Fibroblast of skin of right quadriceps (primary cell): ENCODE measurements at places on chromosomes 5 and 9.
A peak's percentile ranks its signal among the peaks of the same experiment; 100 is the strongest.

GRCh38 chr9:133581011-133581410, 28.2 kb downstream of the FAM163B start:
- DNase-seq, result no peak

DNA sequence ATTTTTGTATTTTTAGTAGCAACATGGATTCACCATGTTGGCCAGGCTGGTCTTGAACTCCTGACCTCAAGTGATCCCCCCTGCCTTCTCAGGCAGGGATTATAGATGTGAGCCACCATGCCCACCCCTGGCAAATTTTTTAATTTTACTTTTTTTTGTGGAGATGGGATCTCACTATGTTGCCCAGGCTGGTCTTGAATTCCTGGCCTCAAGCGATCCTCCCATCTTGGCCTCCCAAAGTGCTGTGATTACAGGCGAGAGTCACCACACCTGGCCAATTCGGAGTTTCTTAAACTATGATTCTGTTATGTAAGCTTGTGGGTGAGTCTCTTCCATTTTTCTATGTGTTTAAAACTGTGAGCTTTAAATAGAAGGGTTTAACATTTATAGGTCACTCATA, 27.6 kb downstream of the PCBD2 start:
- no peak for DNase-seq

DNA sequence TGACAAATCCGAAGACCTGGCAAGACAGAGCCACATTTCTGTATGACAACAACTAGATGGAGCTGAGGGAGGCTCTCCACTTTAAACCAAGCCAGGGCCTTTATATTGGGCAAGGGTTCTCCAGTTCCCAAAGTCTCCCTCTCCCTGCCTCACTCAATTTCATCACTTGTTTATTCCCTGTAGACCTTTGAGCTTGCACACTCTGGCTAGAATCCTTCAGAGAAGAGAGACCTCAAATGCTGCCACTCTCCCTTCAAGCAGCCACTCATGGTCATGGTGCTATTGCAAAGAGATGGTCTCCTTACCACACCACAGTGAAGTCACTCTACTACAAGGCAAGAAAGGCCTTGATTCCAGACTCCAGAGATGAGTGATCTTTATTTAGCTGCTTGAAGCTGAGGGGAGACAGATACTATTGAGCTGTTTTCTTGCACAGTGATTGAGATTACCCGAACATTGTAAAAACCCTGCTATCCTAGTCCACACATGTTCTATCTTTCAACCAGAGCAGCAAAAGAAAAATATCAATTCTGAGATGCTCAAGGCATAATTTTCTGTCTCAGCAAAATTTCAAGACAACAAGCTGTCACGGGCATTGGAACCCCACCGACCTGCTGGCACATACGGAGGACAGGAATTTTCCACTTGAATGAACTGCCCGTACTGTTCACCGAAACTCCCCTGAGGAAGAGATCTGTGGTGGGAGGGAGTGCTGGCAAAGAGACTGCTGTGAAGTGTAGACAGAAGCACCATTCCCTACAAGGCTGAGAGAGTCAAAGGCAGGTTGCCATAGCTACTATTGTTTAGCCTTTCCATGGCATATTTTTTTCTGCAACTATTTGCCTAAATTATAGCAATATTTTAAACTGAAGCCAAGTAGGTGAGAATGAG, 81.1 kb downstream of the CDO1 start:
- no peak for DNase-seq

DNA sequence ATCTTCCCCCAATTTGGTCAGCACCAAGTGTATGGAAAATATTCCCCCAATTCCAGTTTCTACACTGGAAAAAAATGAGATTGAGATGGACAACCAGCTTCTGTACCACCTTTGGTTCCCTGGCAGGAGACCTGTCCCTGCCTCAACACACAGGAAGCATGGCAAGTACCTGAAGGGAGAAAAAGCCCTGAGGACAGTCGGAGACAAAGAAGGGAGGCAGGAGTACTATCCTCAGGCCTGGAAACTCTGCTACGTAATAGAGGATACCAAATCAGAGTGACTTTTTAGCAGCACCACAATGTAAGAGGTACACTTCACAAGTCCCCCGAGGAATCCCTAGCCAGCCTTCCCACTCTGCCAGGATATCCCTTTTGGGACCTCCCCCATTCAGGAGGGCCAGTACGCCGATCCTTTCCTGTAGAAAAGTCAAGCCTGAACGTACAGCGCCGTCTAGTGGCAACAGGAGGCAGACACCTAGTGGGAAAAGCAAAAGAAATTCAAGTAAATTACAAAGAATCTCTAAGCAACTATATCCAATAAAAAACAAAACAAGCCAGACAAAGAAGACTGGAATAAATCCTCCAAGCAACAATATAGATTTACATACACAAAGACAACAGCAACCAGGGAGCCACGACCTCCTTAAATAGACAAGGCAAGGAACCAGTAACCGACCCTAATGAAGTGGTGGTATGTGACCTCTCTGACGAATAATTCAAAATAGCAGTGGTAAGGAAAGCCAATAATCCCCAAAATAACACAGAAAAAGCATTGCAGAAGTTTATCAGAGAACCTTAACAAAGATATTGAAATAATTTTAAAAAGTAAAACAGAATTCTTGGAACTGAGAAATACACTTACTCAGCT, 63.3 kb upstream of the SLCO6A1 start:
- no peak for DNase-seq

- DNase-seq, result no peak
Measured at GRCh38 chr5:181120761-181121160, 10.2 kb downstream of the OR2V1 start.

GRCh38 chr5:10461904-10462555, 20.4 kb downstream of the ROPN1L start:
- no peak for DNase-seq

DNA sequence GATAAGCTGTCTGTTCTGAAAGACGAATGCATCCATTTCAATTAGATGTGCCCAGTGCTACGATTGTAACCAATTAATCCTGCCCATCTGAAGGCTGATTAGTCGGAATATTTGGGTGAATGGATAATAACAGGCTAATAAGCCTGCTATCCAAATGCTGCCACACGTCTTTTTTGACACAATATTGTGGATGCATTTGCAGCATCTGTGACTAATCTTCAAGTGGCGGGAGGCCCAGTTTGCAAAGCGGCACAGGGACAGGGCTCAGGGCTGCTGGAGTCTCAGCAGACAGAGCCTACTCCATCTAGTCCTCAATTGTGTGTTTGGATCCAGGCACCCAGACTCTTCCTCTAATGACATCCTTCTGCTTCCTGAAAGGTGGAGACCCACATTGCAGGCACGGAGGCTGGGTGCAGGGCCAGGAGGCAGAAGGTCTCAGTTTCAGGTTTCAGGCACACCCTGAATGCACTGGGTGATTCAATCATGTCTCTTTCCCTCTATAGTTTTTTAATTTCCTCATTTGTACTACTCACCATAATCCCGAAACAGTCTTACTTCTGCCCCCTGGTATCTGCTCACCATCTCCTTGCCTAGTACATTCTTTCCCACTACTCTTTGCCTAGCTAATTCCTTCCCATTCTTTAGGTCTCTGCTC, 169.6 kb downstream of the ASTN2 start:
- no peak for DNase-seq

- peak; percentile 47 for DNase-seq
Measured at GRCh38 chr5:141605523-141606277, 13.1 kb downstream of the DIAPH1 start.

DNA sequence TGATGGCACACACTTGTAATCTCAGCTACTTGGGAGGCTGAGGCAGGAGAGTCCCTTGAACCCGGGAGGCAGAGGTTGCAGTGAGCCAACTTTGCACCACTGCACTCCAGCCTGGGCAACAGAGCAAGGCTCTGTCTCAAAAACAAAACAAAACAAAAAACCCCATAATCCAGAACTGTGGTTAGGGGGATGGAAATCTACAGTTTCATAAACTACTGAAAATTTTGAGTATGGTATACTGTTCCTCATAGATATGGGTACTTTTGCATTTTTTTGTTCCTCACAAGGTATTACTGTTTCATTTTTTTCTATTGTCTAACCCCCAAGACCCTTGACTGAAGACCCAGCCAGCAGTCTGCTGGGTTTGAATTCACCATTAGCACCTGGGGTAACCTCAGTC, 52.2 kb upstream of the MAP3K1 start:
- no peak for DNase-seq

- no peak for DNase-seq
Measured at GRCh38 chr5:135069016-135069770, 35.2 kb upstream of the PITX1 start.

DNA sequence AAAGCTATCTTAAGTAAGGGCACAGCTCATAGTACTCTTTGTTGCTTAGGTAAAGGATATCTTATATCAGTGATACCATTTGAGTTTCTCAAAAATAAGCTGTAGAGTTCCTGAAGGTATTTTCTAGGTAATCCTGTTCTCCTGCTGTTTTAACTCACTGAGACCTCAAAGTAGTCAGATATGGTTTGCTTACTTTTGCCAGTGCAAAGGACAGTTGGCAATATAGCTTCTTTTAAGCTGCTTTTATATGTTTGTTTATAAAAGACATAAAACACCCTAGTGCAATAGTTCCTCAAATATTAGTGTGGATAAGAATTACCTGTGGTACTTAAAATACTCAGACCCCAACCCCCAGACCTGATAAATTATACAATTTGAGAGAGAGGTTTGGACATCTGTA, 12.1 kb downstream of the NCBP1 start:
- DNase-seq, result no peak

- no peak for DNase-seq
Measured at GRCh38 chr9:71758785-71759184, 9.5 kb downstream of the CEMIP2 start.

DNA sequence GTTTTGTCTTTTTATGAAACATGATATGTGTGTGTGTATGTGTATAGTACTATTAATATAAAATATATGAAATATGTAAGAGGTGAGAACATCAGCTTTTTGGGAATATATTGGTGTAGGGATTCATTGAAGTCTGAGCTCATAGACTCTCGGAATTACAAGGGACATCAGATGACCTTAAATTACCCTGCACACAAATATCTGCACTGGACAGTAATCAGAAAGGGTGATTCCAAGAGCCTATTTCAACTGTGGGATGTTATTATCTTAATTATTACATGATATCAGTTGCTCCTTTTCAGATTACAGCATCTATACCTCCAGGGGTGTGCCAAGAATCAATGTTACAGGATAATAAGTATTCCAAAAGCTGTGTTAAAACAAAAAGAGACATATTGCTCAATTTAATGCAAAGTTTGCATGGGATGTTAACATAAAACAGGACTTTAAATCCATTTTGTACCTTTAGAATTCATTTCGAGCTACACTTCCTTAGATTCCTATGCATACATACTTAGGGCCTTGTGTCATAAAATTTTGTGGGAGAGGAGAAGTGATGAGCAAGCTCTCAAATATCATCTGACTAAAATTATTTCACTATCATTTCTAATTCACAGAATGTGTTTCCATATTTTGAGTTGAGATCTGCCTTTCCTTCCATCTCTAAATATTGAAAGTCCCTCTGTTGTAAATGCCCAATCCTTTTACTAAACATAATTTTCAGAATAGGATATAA, 365.2 kb downstream of the BRINP1 start:
- DNase-seq, result peak; percentile 81

DNA sequence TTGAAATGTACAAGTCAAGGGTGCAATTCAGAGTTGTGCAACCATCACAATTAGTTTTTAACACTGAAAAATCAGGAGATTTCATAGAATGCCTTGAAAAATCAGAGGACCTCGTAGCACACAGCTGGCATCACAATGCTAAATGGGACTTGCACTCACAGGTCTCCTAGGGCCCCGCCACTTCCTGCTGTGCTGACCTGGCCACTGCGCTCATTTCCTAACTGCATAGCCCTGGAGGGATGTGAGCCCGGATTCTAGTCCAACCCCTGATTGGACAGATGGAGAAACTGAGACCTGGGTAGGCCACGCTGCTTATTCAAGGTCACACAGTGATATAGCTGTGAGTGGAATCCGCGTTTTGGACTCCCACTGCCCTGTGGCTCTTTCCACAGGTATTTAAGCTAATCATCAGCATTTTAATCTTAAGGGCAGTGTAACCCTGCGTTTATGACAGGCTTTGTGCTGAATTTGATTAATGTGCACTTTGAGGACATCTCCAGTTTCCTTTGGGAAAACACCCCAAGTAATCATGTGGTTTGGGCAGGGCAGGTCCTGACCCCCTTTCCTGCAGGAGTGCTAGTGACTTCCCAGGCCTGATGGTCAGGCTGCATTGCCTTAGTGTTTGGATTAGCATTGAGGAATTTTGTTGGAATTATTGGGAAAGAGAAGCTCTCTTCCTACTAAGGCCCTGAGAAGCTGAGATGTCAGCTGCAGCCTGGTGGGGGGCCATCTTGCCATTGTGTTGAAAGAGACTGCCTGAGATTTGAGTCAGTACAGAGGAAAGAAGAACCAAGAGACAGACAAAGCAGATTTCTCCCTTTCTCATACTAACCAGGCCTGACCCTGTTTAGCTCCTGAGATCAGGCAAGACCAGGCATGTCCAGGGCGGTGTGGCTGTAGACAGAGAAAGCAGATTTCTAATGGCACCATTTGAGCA, 36.2 kb downstream of the STC2 start:
- peak; percentile 48 for DNase-seq

DNA sequence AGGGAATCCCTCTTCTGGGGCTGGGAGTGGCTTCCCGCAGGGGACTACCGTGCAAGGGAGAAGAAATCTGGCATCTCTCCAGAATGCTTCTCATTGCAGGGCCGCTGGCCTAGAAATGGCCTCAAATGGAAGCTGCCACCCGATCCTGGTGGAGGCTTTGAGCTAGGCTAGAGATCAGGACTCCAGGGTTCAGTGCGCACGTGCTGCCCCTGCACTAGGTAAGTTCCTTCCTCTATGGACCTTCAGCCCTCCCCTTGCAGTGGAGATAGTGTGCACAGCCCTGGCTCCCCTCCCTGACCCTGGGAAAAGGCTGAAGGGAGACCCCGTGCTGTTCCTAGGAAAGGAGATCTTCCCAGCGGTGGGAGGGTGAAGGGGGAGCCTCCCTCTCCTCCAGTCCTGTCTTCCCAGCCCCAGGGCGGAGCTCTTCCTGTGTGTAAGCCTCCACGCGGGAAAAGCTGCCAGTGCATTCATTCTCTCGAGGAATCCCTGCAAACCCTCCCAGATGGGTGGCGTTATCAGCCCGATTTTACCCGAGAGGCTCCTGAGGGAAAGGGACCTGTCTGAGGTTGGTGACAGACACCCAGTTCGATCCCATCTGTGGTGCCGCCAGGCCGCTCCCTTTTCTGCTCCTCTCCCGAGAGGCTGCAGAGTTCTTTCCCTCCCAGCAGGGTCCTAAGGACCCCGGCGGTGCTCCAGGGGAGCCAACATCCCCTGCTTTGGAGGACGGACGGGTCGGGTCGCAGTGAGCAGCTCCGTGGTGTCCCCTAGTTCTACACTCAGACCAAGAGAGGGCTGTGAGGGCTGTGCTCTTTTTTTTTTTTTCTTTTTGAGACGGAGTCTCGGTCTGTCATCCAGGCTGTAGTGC, 1.4 kb upstream of the CERCAM start:
- DNase-seq, result peak; percentile 45
